Natural killer cell treated with Interleukin-12 subunit alpha and Interleukin-12 subunit beta and Interleukin-15 and Interleukin-18, amount 100 ng/mL, for 72 hours (primary cell): ENCODE measurements at places on chromosomes 7 and 10. TPM values are rescaled to one million over a fixed set of nuclear protein-coding genes. Genes with fewer than 3 reads are reported as not detected.

GRCh38 chr7:40500219-40500618 lies 365.4 kb downstream of the SUGCT start:
- no peak for DNase-seq

DNA sequence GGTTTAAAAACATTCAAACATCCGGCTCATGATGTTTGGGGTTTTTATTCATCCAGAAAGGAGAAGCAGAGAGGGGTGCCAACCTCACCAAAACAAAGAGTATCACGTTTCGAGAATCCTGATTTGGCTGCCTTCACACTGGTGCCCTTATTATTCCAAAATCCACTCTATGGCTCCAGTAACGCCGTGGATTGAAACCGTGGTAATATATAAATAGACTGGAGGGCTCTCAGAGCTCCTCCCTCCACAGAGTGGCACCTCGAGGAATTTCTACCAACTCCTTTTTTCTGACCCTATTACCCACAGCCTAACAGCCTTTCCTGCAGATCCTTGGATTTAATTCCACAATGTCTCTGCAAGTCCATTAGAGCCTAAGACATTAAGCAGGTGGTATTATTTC lies 353.6 kb downstream of the CRPPA start:
- no peak for DNase-seq

DNA sequence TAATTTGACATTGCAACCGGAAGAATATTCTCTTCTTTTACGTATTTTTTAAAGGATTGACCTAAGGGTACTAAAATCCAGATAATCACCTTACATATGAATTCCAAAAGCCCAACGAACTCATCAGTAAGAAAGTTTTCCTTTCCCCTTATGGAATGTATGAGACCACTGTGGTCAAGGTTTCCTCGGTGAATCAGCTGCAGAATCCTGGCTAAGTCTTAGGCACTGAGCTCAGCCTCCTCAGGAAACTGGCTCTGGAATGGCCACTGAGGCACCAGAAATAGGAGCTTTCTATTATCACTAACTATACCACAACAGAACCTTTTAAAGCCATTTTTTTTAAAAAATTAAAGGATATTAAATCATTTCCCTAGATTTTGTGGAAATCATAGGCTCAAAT lies 21.0 kb downstream of the SVIL start:
- DNase-seq, result no peak

- no peak for DNase-seq
These were observed 36.3 kb downstream of the POT1 start for GRCh38 chr7:124893140-124893827.

DNA sequence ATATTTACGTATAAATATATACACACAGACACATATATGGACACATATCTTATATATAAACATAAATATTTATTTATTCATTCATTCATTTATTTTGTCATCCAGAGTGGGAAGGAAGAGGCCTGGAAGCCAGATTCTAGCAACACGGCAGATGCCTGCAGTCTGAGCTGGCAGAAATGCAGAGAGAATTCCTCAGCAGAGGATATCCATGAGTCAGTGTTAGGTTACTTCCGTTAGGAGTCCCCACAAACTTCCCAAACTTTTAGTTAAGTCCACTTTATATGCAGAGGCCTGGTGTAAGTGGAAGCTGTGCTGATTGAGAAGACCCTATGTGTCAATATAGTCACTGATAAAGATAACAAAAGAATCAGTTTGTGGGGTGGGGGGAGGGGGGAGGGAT lies 89.6 kb downstream of the PPP1R17 start:
- no peak for DNase-seq

GRCh38 chr10:6838118-6838517 lies 258.0 kb upstream of the PRKCQ start:
- DNase-seq, result no peak

GRCh38 chr7:65927489-65928448 lies 54.2 kb downstream of the GUSB start:
- DNase-seq, result no peak

GRCh38 chr7:44112231-44112996 lies 8.3 kb downstream of the AEBP1 start:
- DNase-seq, result no peak

- DNase-seq, result no peak
These were observed 18.6 kb downstream of the MICALL2 start for GRCh38 chr7:1440620-1441019.

- DNase-seq, result no peak
These were observed 176.1 kb upstream of the PFKP start for GRCh38 chr10:2891073-2891769.

- no peak for DNase-seq
These were observed 335.7 kb downstream of the PHTF2 start for GRCh38 chr7:78134256-78134655.

GRCh38 chr7:3431306-3431705 lies 130.3 kb downstream of the SDK1 start:
- no peak for DNase-seq

GRCh38 chr7:1737523-1737922 lies 67.4 kb downstream of the ELFN1 start:
- no peak for DNase-seq

GRCh38 chr7:157464971-157465886 lies 128.4 kb downstream of the DNAJB6 start:
- no peak for DNase-seq

- no peak for DNase-seq
These were observed 34.9 kb downstream of the SRPK2 start for GRCh38 chr7:105353752-105354328.

DNA sequence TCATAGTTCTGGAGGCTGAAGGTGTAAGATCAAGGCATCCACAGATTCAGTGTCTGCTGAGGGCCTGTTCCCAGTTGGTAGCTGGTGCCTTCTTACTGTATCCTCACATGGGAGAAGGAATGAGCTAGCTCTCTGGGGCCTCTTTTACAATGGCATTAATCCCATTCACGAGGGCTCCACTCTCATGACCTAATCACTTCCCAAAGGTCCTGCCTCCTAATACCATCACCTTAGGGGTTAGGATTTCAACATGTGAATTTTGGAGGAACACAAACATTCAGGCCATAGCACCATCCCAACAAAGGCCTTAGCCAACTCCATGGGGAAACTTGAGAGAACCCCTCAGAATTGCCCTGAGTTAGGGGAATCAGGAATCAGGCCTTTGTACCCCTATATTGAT lies 66.1 kb upstream of the CREB5 start:
- no peak for DNase-seq

- DNase-seq, result no peak
These were observed 740 bp downstream of the HTR7 start for GRCh38 chr10:90856964-90857634.

DNA sequence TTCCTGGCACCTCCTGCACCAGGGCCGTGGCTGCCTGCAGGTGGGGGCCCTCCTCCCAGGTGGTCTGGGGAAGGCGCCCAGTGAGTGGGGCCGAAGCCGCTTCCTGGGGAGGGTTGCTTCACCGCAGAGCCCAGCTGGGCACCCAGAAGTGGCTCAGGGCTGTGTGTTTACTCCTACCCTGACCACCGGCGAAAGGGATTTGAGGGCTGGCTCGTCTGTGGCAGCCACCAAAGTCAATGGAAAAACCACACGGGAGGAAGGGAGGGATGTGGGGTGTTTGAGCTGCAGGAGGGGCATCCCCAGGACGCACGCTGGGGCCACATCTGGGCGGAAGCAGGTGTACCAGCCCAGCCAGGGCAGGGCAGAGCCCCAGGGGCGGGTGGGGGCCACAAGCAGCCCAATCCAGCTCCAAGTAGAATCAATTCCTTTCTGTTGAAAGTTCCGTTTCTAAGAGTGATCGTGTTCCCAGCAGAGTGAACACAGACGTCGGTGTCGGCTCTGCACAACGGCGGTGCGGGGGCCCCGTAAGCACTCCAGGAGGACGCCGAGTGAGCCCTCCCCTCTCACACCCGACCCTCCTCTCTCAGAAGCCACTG lies 69.9 kb downstream of the FOXL3 start:
- DNase-seq, result no peak

DNA sequence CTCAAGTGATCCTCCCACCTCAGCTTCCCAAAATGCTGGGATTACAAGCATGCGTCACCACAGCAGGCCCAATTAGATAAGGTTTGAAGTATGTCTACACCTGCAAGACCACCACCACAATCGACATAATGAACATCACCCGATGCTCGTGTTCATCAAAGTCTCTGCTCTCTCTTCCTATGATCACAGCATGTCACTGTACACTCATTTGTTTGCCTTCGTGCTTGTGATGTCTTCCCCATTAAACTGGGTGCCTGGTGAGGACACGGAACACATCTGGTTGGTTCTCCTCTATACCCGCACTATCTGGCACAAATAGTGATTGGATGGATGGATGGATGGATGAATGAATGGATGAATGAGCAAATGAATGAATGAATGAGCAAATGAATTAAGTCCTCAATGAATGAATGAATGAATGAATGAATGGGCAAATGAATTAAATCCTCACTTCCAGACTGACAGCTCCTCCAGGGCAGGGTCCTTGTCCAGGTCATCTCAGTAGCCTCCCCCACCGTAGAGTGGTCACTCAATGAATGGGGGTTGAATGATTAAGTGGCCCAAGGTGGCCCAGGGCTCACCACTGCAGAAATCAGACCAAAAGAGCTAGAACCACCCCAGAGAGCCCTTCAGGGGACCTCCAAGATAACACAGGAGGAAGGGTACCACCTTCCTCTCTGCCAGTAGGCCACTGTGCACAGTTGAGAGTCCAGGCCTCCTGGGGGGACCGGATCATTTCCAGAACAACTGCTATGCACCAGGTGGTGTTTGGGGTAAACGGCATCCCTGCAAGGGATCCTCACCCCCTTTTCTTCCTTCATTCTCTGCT lies 101.9 kb upstream of the TNRC18 start:
- DNase-seq, result no peak

GRCh38 chr7:85890244-85890811 lies 703.5 kb upstream of the SEMA3D start:
- no peak for DNase-seq

DNA sequence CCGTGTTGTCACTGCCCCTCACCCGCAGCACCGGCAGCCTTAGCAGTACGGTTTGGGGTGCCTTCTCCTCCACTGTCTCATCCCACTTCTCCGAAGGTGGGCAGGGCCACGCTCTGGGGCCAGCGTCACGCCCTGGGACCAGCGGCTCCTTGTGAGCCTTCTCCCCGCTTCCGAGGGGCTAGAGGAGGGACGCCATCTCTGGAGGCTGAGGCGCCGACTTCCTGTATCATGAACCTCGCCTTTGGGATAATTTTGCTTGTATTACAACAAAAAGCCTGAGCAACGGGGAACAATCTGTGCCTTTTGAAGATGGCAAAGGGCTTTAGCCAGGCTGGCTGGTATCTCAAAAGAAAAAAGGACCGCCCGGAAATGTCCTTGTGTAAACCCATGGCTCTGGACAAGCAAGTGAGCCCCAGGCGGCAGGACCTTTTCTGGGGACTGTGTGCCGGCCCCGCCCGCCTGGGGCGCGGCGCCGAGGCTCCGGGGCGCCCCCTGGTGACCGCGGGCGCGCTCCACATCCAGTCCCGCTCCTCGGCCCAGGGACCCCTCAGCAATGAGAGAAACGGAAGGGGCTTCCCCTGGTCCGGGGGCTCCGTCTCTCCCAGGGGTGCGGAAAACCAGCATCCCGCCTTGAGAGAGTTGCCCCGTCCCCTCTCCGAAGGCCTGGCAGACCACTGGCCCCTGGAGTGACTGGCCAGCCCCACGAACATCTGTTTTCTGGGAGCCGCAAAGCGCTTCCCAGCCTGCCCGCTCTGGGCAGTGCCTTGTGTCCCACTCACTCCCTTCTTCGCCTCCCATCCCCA lies 3.8 kb downstream of the DEPP1 start:
- peak; percentile 80 for DNase-seq

The DNAJC12 gene
- total RNA-seq, result 0.24 TPM

The SPDYE11 gene
- not detected for total RNA-seq

The SLC29A4 gene
- total RNA-seq, result 0.11 TPM

The EGR2 gene
- 116 TPM for total RNA-seq

The METTL27 gene
- total RNA-seq, result not detected

The TMEM225B gene
- total RNA-seq, result 1.1 TPM

The CPEB3 gene
- total RNA-seq, result 4.8 TPM

The SEMA3C gene
- total RNA-seq, result 1.1 TPM

The LDB3 gene
- not detected for total RNA-seq

The ST8SIA6 gene
- total RNA-seq, result 0.19 TPM

The PON1 gene
- total RNA-seq, result not detected

The SPRN gene
- total RNA-seq, result not detected

The TUBAL3 gene
- total RNA-seq, result not detected
